ENCODE measurements at places on chromosomes 1 and 21. TPM values are rescaled to one million over a fixed set of nuclear protein-coding genes. Genes with fewer than 3 reads are reported as not detected.

GRCh38 chr1:183199304-183199703 lies 13.2 kb downstream of the LAMC2 start:
- no peak for DNase-seq

Gene SERTAD4
- 7.0 TPM for total RNA-seq

DNA sequence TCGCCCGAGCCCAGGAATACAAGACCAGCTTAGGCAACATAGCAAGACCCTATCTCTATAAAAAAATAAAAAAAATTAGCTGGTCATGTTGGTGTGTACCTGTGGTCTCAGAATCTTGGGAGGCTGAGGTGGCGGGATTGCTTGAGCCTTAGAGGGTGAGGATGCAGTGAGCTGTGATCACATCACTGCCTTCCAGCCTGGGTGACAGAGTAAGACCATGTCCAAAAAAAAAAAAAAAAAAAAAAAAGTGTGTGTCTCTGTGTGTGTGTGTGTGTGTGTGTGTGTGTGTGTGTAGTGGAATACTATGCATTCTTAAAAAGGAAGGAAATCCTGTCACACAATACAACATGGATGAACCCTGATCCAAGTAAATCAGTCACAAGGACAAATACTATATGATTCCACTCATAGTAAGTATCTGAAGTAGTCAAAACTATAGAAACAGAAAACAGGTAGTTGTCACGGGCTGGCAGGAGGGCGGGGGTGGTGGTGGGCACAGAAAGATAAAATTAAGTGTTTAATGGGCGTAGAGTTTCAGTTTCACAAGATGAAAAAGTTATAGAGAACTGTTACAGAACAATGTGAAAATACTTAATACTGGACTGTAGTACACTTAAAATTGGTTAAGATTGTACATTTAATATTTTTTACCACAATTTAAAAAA lies 47.8 kb downstream of the SELENOF start:
- no peak for DNase-seq

Gene OR2T29
- not detected for total RNA-seq

- DNase-seq = no peak
These were observed 46.9 kb downstream of the FMO3 start for GRCh38 chr1:171137580-171137979.

Gene B3GALT5
- 3.8 TPM for total RNA-seq

Gene PTAFR
- total RNA-seq = 1.3 TPM

- DNase-seq = no peak
These were observed 161.5 kb upstream of the SAMSN1 start for GRCh38 chr21:14707511-14708020.

- DNase-seq = no peak
These were observed 90.9 kb downstream of the GIPC2 start for GRCh38 chr1:78136680-78137079.

Gene KRTAP8-1
- total RNA-seq = not detected

Gene ESPN
- 3.8 TPM for total RNA-seq

DNA sequence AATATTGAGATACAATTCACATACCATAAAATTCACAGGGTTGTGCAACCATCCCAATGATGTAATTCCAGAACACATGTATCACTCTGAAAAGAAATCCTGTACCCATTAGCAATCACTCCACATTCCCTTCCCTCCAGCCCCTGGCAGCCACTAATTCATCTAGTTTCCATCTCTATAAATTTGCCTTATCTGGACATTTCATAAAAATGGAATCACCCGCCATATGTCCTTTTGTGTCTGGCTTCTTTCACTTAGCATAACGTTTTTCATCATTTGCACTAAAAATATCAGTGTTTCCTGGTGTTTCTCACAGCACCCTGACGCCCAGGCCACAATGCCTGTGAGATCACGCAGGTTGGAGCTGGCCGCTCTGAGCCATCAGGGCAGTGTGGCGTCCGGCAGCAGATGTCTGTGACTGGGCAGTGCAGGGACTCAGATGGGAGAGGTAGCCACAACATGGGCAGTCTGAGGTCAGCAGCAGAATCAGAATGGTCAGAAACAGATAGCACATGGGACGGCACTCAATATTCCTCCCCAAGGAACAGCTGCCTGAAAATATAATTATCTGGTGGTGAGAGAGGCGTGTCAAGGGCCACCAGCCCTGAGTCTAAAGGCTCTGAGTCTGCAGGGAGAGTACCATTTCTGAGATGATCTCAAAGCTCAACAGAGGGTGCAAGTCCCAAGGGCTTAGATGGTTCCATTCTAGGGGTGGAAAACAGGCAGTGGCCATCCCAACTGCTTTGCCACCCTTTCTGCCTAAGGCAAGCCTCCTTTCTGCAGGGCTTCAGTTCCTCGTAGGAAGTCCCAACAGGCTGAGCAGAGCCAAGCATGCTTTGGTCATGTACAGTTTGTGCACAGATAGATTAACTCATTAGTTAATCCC lies 129.4 kb upstream of the EDN2 start:
- peak; percentile 28 for DNase-seq

GRCh38 chr1:180609643-180610555 lies 21.9 kb upstream of the XPR1 start:
- no peak for DNase-seq

Gene CFAP107
- not detected for total RNA-seq

Gene OLIG2
- total RNA-seq = not detected

Gene TRIM67
- 0.10 TPM for total RNA-seq

All from tongue (tissue), 3 donors.